Stimulated activated CD4-positive, alpha-beta T cell treated with anti-CD3 and anti-CD28 coated beads, Interleukin-4, amount 100 ng/mL, for 48 hours (primary cell): ENCODE measurements at places on chromosomes 3 and 15.

GRCh38 chr15:85097725-85098124, 116.1 kb downstream of the PDE8A start:
- DNase-seq = no peak

- no peak for DNase-seq
Observed at GRCh38 chr3:65665915-65666314, 372.8 kb downstream of the MAGI1 start.

- no peak for DNase-seq
Observed at GRCh38 chr3:44495636-44496415, 18.4 kb upstream of the ZNF445 start.

- no peak for DNase-seq
Observed at GRCh38 chr3:64878362-64878761, 190.6 kb upstream of the ADAMTS9 start.

- DNase-seq = no peak
Observed at GRCh38 chr3:125194061-125194848, 18.3 kb downstream of the SLC12A8 start.

- no peak for DNase-seq
Observed at GRCh38 chr3:69856965-69857705, 117.9 kb downstream of the MITF start.
